ENCODE measurements at places on chromosomes 12 and 14. TPM values are rescaled to one million over a fixed set of nuclear protein-coding genes. Genes with fewer than 3 reads are reported as not detected.

Gene PPP1R1A
- total RNA-seq: 0.17 TPM

Gene ITPR2
- 43.2 TPM for total RNA-seq

Gene CCDC197
- total RNA-seq: not detected

Gene PLBD2
- 43.9 TPM for total RNA-seq

Gene HHIPL1
- total RNA-seq: 1.7 TPM

Gene NUMB
- 81.6 TPM for total RNA-seq

Gene NANOG
- total RNA-seq: not detected
